Activated CD8-positive, alpha-beta T cell treated with anti-CD3 and anti-CD28 coated beads for 36 hours (primary cell): ENCODE measurements at places on chromosomes 7 and 10.
A peak's percentile ranks its signal among the peaks of the same experiment; 100 is the strongest.

DNA sequence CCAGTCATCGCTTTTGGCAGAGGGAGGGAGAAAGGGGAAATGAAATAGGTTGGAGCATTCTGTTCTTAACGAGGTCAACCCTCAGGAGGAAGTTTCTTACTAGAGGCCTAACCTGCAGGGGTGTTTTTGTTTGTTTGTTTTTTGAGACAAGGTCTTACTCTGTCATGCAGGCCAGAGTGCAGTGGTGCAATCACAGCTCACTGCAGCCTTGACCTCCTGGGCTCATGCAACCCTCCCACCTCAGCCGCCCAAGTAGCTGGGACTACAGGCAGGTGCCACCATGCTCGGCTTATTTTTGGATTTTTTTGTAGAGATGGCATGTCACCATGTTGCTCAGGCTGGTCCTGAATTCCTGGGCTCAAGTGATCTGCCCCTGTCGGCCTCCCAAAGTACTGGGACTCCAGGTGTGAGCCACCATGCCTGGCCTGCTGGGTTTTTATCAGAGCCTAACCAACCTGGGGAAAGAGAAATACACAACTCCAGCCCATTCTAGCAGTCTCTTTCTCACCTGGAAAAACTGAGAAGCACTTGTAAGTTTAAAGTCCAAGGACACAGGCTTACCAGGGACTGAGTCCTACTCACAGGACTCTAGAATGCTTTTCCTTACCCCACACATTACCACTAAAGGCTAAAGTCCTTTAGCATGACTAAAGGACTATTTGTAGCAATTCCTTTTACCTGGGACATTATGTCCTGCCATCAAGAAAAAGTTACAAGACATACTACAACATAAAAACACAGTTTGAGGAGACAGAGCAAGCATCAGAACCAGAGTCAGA lies 101.0 kb upstream of the EGFR start:
- H3K27ac ChIP-seq: no peak overlapping the region
- no peaks in the 10 kb centered on the region for H3K36me3 ChIP-seq
- H3K4me1 ChIP-seq: no peaks in the 10 kb centered on the region
- H3K27me3 ChIP-seq: peaks cover 3% of the 10 kb centered on the region

DNA sequence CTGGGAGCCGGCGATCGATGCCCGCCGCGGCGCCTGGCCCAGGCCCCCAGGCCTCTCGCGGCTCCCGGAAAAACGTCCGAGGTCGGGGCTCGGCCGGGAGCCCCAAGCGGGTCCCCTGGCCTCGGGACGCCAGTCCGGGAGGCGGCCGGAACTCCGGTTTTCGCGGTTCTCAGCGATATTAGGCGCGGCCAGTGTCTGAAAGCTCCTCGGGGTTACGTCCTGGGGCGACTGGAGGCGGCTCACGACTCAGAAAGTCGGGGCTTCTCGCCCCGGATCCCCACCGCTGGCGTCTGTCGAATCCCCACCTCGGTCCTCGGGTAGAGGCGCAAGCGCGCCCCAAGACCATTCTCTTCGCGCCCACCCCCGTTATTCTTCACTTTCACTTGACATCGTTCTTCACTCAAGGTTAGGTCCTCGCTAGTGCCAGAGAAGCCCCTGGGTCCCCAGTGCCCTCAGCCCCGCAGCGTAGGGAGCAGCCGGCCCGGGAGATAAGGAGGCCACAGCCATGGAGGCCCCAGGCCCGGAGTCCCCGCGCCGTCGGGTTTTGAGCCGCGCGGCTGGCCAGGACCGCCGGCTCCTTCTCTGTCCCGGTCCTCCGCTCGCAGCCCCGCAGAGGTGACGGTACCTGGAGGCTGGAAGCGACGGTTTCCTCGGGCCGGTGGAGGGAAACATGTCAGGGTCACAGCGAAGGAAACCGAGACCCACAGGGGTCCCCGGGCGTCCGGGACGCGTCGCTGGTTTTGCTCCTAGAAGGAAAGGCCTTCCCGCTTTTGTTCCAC lies 35.2 kb upstream of the EBLN1 start:
- H3K36me3 ChIP-seq: peaks cover 5% of the 10 kb centered on the region
- H3K4me3 ChIP-seq: peak overlapping the region; percentile 90
- peaks cover 19% of the 10 kb centered on the region for H3K27me3 ChIP-seq
- peak; percentile 47 for DNase-seq
- peak overlapping the region; percentile 93 for H3K27ac ChIP-seq

DNA sequence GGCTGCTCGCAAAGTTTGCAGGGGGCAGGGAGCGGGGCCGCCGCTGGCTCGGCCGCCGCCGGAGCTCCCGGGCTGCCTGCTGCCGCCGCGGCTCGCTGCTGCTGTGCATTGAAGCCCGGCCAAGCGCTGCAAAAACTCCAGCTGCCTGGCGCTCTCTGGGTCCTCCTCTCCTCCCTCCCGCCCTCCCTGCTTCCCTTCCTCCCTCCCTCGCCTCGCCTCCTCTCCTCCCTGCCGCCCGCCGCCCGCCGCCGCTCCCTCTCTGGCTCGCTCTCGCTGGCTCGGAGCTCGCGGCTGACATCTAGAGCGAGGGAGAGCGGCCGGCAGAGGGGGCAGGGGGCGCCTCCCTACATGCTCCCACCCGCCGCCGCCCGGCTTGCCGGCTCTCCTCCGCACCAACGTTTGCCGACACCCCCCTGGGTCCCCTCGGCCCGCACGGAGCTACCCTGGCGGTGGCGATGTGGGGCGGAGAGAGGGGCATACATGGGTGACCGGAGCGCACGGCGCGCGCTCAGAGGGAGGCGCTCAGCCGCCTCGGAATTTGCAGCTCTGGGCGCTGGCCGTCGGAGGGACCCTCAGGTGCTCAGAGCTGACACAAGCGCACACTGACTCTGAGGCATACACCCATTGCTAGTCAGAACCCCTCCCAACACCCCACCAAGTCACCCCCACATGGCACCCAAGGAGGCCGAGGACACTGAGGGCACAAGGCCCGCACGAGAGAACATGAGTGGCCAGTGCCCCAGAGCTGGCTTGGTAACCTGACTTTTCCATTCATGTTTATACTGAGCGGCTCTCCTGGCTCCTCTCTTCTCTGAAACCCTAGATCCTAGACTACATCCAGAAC lies 1.2 kb upstream of the PLXNA4 start:
- H3K27ac ChIP-seq: no peak overlapping the region
- H3K4me3 ChIP-seq: peak overlapping the region; percentile 34
- DNase-seq: peak; percentile 10

DNA sequence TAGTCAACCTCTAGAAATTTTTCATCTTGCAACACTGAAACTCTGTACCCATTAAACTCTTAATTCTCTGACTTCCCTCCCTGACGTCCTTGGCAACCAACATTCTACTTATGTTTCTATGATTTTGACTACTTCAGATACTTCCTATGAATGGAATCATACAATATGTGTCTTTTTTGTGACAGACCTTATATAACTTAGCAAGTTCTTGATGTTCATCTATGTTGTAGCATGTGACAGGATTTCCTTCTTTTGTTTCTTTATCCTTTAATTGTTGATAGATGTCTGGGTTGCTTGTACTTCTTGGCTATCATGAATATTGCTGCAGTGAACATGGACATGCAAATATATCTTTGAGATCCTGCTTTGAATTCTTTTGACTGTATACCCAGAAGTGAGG lies 240.8 kb downstream of the ADK start:
- H3K4me1 ChIP-seq: peaks cover 18% of the 10 kb centered on the region
- H3K27ac ChIP-seq: no peak overlapping the region
- H3K27me3 ChIP-seq: no peaks in the 10 kb centered on the region
- H3K36me3 ChIP-seq: peaks cover 31% of the 10 kb centered on the region
- DNase-seq: no peak

GRCh38 chr7:120833546-120833945 lies 24.4 kb downstream of the TSPAN12 start:
- H3K27ac ChIP-seq: no peak overlapping the region
- H3K4me3 ChIP-seq: no peak overlapping the region
- no peak for DNase-seq
- H3K4me1 ChIP-seq: no peaks in the 10 kb centered on the region
- H3K27me3 ChIP-seq: peaks cover 12% of the 10 kb centered on the region
- H3K36me3 ChIP-seq: no peaks in the 10 kb centered on the region

- no peak overlapping the region for H3K4me3 ChIP-seq
- H3K4me1 ChIP-seq: no peaks in the 10 kb centered on the region
- no peaks in the 10 kb centered on the region for H3K36me3 ChIP-seq
- no peak for DNase-seq
- no peak overlapping the region for H3K27ac ChIP-seq
These were observed 63.7 kb upstream of the APBB1IP start for GRCh38 chr10:26374426-26374825.

DNA sequence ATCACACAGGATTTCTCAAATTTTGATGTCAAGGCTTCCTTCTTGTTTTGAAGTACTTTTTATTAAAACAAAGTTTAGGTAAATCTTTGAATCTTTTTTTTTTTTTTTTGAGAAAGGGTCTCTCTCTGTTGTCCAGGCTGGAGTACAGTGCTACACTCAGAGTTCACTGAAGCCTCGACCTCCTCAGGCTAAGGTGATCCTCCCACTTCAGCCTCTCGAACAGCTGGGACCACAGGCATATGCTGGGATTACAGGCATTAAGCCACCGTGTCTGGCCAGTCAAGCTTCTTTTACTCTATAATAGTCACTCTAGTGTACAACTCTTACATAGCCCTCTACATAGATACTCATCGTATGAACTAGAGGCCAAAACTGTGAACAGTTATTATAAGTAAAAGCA lies 3.4 kb downstream of the RUFY2 start:
- H3K36me3 ChIP-seq: peaks cover 4% of the 10 kb centered on the region
- no peak overlapping the region for H3K27ac ChIP-seq
- H3K27me3 ChIP-seq: no peaks in the 10 kb centered on the region
- no peak for DNase-seq
- H3K4me1 ChIP-seq: peaks cover 14% of the 10 kb centered on the region
- no peak overlapping the region for H3K4me3 ChIP-seq

- H3K36me3 ChIP-seq: peaks cover 41% of the 10 kb centered on the region
- no peaks in the 10 kb centered on the region for H3K27me3 ChIP-seq
- peak overlapping the region; percentile 95 for H3K4me3 ChIP-seq
- peak; percentile 73 for DNase-seq
These were observed 334 bp downstream of the ZNF800 start for GRCh38 chr7:127392182-127392565.

GRCh38 chr10:78846760-78847159 lies 222.0 kb upstream of the ZMIZ1 start:
- no peaks in the 10 kb centered on the region for H3K27me3 ChIP-seq
- no peak overlapping the region for H3K27ac ChIP-seq
- no peaks in the 10 kb centered on the region for H3K36me3 ChIP-seq
- H3K4me3 ChIP-seq: no peak overlapping the region
- H3K4me1 ChIP-seq: no peaks in the 10 kb centered on the region
- no peak for DNase-seq

DNA sequence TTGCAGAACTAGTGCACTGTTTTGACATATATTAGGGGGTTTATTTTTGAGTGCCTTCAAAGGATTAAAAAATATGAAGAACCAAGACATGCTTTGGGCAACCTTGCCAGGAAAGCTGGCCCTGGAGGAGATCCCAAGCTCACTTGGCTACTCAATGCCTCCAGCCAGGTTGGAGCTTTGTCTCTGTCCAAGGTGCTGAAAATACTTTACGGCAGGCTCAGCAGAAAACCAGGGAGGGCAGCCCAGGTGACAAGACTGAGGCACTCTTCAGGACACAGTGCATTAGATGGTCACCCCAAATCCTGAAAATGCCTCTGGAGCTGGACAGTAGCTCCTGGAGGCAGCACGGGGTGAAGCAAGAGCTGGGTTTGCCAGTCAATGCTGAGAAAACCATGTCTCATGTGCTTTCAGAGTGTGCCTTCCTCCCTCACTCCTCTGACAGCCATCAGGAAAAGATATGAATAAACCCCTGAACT lies 5.8 kb upstream of the KCNH2 start:
- H3K4me1 ChIP-seq: peaks cover 22% of the 10 kb centered on the region
- H3K4me3 ChIP-seq: no peak overlapping the region
- no peaks in the 10 kb centered on the region for H3K36me3 ChIP-seq
- peak; percentile 54 for DNase-seq
- peaks cover 47% of the 10 kb centered on the region for H3K27me3 ChIP-seq

DNA sequence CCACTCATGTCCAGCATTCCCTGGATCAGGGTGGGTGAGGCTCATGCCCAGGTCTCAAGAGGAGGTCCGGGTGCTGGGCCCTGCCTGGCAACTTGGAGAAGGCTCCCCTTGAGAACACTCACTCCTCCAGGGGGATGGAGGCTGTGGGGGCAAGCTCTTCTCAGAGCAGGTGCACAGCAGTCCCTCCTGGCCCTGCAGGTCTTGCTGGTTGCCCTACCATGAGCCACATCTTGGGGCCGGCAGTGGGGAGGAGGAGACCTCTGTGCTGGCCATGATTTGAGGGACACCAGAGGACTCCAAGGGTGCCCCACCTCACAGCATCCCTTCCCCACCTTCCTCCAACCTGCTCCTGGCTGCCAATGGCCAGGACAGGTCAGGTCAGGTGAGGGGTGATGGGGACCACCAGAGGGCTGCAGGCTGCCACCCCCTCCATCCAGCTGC lies 87.4 kb upstream of the RET start:
- DNase-seq: no peak
- H3K4me1 ChIP-seq: peaks cover 17% of the 10 kb centered on the region
- H3K27ac ChIP-seq: no peak overlapping the region

DNA sequence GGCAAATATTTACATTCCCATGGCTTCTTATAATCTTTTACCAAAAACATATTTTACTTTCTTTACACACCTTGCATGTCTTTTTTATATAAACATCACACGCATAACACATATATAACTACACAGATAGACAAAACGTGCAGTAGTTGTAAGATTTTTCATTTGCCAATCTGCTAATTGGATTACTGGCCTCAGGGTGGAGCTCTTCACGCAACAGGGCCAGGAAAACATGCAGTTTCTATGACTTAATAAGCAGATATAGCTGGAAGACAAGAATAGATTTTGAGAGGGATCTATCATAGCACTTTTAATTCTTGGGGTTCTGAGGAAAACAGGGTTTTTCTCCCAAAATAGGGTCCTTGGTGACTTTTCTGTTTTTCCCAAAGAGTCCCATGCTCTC lies 12.7 kb downstream of the ACADSB start:
- no peak overlapping the region for H3K27ac ChIP-seq
- no peaks in the 10 kb centered on the region for H3K4me1 ChIP-seq
- DNase-seq: no peak
- H3K27me3 ChIP-seq: no peaks in the 10 kb centered on the region
- no peak overlapping the region for H3K4me3 ChIP-seq

DNA sequence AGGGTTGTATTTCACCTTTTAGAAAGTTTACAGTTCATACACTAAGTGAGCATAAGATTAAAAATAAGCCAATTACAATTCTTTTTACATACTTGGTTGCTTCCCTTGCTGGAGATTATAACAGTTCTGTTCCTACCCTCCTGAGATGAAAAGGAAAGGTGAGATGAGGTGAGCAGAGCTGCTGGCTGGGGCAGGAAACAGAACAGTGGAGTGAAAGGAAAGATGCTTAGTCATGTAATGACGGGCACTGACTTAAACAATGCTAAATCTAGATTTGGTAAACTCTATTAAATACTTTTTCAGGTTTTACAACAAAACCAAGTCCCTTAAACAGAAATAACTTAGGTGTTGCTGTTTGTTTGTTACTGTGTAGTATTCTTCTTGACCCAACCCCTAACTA lies 19.9 kb upstream of the ZEB1 start:
- H3K27ac ChIP-seq: no peak overlapping the region
- no peak overlapping the region for H3K4me3 ChIP-seq
- peaks cover 4% of the 10 kb centered on the region for H3K4me1 ChIP-seq
